Epithelial cell of umbilical artery (primary cell): ENCODE measurements at places on chromosomes 6 and 20. TPM values are rescaled to one million over a fixed set of nuclear protein-coding genes. Genes with fewer than 3 reads are reported as not detected.

Gene PEX7
- 6.2 and 8.5 TPM in 2 replicates for total RNA-seq

Gene CCR6
- total RNA-seq, result not detected in 2 replicates

Gene ZC3H12D
- total RNA-seq, result not detected in 2 replicates

Gene SLC32A1
- total RNA-seq, result not detected in 2 replicates
